Naive thymus-derived CD4-positive, alpha-beta T cell (primary cell): ENCODE measurements at places on chromosomes 5 and 9. TPM values are rescaled to one million over a fixed set of nuclear protein-coding genes. Genes with fewer than 3 reads are reported as not detected.

GRCh38 chr5:152388610-152389009 is 16.5 kb downstream of the NMUR2 start:
- DNase-seq, result no peak

Gene CDKN2B
- 3.4 and 4.1 TPM in 2 replicates for total RNA-seq

GRCh38 chr9:71793386-71794105 is 25.2 kb upstream of the CEMIP2 start:
- DNase-seq, result no peak

Gene NR4A3
- total RNA-seq, result 0.30 TPM

DNA sequence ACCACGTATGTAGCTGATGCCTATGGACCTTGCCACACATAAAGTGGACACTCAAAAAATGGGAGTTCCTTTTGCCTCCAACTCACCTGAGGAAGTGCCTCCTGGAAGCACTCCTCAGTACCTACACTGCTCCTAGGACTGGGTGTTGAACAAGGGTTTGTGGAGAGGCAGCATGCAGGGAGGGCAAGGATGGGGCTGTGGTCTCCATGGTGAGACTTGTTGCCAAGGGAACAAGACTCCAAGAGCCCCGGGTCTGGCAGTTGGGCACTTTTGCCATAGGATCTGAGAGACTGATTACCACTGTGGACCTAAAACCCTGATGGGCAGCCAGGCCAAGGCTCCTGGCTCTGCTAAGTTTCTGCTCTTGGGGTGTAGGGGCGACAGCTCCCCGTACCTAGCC is 6.9 kb upstream of the NR5A1 start:
- DNase-seq, result no peak

DNA sequence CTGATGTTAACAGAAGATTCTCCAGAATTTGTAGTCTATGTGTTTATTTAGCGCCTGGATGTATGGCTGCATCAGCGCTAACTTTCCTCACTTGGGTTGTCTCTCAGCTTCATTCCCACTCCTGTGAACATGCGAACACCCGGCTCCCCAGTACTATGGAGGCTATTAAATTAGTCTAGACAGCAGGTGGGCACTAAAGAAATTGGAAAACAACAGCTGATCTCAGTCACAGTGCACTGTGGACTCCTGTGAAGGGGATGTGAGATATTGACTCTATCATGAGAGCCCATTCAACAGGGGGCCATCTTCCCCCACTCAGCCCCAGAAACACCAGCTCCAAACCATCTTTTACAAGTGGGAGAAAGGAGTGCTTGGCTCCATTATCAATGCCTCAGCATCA is 471.0 kb downstream of the KDM4C start:
- DNase-seq, result no peak

Gene HRCT1
- total RNA-seq, result not detected
